ENCODE measurements at places on chromosomes 2 and 18.

GRCh38 chr18:57326718-57327323 lies 25.5 kb upstream of the ST8SIA3 start:
- DNase-seq: no peak

- no peak for DNase-seq
Measured at GRCh38 chr2:224242561-224242960, 159.3 kb downstream of the FAM124B start.

DNA sequence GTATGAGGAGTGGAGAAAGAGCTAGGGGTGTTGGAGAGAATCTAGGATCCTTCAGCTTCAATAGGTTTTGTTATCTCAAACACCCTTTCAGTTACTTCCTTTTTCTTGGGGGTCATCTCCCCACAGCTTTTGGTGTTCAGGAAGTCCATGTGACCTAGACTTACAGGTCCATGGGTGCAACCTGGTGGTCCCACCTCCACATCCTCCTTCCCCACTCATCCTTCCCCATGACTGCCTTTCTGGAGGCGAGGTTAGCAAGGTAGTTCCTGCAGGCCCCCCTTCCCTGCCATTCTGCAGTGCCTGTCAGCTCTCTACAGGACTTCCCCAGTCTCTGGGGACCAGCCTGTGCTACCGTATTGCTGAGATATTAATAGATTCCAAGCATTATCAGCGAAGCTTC lies 107.6 kb downstream of the TMEM17 start:
- DNase-seq: no peak

GRCh38 chr2:55581874-55582547 lies 35.4 kb downstream of the PPP4R3B start:
- DNase-seq: no peak

- DNase-seq: no peak
Measured at GRCh38 chr2:114185501-114185900, 256.9 kb upstream of the DPP10 start.

DNA sequence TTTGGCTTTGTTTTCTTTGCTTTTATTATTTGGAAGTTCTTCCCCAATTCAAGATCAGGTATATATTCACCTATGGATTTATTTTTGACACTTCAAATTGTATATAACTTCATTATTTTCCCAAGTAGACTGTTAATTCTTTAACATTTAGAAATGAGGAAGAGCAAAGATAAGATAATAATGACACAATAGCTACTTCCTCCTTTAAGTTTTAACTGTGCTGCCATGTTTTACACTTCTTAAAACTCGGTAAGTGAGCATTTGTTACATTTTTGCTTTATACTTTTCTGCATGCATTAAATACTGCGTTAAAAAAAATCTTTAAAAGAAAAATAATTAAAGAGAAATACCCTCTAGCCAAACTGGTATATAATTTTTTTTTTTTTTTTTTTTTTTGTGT lies 32.5 kb downstream of the SLC66A3 start:
- no peak for DNase-seq

- DNase-seq: no peak
Measured at GRCh38 chr2:138183705-138184104, 219.4 kb downstream of the HNMT start.

GRCh38 chr2:18426174-18426573 lies 134.3 kb downstream of the RDH14 start:
- DNase-seq: no peak

All from stimulated activated CD4-positive, alpha-beta T cell treated with anti-CD3 and anti-CD28 coated beads, Interleukin-1b, Interleukin-23, amount 100 ng/mL, for 1 hour (primary cell).